ENCODE measurements at places on chromosomes 2 and 18.

GRCh38 chr18:2990956-2991640 is 21.8 kb downstream of the LPIN2 start:
- no peak for DNase-seq

GRCh38 chr2:219274361-219274921 is 4.7 kb upstream of the DNAJB2 start:
- DNase-seq, result no peak

DNA sequence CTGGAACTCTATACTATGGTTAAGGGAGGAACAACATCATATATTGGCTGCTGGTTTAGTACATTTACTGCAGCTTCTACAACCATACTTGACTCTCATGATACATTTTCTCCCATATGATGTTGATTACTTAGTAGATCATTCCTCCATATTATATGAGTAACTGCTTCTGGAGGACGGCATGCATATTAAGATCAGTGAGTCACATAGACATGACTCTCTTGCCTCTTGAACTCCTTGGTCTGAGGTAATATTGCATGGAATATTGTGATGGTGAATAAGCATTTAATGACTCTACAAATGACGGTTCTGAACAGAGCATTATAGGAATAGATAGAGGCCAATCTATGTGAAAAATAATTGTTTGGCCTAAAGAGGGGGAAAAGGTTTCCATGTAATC is 418.8 kb upstream of the SPHKAP start:
- no peak for DNase-seq

- peak; percentile 73 for DNase-seq
Measured at GRCh38 chr2:177338177-177338721, 54.3 kb upstream of the AGPS start.

DNA sequence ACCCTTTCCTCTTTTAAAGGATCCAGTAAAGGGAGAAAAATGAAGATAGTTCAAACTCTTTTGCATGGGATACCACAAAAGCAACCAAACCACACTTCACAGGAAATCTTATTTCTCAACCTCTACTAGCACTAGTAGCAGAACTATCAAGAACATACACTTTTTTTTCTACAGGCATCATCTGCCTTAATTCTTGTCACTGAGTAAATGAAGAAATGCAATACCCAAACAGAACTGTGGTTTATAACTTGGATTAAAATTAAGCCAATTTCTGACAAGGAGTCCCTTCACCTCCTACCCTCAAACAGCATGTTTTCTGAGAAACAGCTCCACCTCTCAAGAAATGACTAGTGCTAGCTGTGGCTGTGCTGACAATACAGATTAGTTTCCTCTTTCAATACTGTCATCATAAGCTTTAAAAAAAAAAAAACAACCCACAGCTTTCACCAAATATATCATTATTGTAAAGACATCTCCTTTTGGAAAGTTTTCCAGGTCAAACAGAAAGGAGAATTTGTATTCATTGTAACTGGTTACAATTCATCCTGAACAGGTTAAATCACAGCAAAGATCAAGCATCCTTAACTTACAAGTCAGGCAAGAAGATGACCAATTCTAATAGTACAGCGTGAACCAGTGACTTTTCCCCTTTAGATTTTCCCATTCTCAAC is 44.4 kb downstream of the PTPN2 start:
- DNase-seq, result no peak

- DNase-seq, result no peak
Measured at GRCh38 chr18:57705011-57705410, 83.4 kb upstream of the NARS1 start.

DNA sequence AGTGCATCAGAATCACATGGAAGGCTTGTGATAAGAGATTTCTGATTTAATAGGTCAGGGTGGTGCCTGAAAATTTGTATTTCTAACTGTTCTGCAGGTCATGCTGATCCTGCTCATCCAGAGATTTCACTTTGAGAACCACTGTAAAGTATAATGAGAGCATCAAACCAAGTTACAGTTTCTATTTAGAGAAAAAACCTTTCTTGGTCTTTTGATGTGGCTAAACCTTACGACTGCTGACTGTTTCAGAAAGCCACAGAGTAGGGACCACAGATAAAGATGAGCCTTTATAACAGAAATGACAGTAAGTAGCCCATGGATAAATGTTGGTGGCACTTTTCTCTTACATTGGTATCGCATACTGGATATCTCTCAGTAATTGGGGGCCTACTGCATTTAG is 109.4 kb upstream of the FANCL start:
- no peak for DNase-seq

DNA sequence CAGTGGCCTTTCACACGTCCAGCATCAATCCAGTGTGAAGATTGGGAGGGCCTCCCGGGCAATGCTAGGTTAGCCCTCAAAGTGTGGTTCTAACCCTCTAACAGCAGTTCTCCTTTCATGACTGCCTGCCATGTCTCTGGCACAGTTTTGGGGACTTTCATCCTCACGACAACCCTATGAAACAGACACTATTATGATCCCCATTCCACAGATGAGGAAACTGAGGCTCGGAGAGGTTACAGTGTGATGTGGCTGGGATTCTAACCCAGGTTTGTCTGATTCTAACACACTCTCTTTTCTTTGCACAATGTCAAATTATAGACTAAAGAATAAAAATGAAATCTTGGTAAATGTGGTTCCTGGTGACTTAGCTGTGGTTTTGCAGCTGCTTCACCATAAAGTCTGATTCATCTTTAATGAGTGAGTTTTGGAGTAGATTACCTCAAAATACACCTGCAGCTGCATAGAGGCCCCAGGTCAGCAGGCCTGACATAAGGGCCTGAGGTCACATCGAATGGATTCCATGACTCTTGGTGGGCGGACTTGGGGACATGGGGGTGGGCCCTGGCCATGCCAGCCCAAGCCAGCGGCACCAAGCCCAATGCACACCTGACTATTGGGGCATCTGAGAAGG is 214.4 kb downstream of the GLI2 start:
- DNase-seq, result no peak

GRCh38 chr18:13580351-13580750 is 146.0 kb downstream of the FAM210A start:
- DNase-seq, result no peak

DNA sequence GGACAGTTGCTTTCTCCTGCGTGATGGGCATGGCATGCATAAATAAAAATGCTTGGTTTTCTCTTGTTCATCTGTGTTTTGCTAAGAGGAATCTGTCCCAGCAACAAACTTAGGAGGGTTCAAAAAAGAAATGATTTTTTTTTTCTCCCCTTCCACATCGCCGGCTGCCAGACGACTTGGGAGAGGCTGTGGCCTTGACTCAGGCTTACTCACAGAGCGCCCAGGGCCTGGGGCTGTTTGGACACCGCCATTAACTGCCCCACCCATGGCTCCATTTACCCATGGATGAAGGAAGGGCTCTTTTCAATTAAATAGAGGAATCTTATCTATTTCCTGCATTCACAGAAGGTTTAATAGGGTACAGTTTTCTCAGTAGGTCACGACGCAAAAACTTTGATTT is 22.3 kb upstream of the SERPINB5 start:
- DNase-seq, result no peak

- no peak for DNase-seq
Measured at GRCh38 chr2:46984642-46985476, 69.3 kb upstream of the MCFD2 start.

DNA sequence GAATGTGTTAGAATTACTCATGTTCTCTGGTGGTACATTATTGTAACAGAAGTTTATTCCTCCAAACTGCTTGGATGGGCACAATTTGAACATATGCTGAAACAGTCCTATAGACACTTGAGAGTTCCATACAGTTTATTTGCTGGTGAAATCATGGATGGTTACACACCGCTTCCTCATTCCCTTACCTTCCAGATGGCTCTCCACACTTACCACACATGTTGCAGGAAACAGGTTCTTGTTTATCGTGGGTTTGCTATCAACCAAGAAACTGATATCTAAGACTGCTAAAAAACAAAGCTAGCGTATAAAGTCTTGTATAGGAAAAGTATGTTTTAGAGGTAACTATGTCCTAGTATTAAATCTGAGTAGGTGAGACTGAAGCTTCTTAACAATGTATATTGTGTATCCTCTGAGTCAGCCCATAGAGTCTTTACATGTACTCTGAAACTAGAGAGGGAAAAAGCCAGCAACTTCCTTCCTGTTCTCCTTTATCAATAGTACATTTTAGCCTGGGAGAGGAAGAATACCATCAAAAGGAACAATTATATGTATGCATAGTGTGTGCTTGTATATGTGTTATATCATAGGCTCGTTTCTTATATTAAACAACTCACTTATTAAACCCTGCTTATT is 313.1 kb downstream of the PLCL1 start:
- no peak for DNase-seq

- no peak for DNase-seq
Measured at GRCh38 chr18:27527856-27528255, 342.7 kb upstream of the CHST9 start.

- DNase-seq, result no peak
Measured at GRCh38 chr2:119428488-119429224, 3.0 kb upstream of the TMEM37 start.

DNA sequence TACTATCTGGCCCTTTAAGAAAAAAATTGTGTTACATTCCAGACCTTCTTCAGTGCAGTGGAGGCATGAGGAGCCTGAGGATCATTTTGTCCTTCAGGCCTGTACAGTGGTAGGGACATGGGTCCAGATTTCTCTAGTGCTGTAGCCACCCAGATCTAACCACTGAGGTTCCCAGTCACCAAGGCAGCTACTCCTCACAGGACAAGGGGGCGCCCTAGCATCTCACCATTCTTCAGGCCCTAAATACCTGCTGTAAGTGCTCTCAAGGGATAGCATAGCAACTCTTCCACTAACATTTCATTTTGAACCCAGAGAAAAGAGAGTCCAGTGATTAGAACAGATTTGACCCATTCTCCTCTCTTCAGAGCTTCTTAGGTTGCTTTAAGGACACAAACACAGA is 1533.0 kb downstream of the LRP1B start:
- no peak for DNase-seq

- no peak for DNase-seq
Measured at GRCh38 chr2:228657807-228658402, 476.4 kb upstream of the SPHKAP start.

GRCh38 chr2:145743011-145743410 is 1223.1 kb upstream of the ZEB2 start:
- DNase-seq, result no peak

GRCh38 chr2:86221066-86221684 is 21.9 kb downstream of the MRPL35 start:
- DNase-seq, result no peak

DNA sequence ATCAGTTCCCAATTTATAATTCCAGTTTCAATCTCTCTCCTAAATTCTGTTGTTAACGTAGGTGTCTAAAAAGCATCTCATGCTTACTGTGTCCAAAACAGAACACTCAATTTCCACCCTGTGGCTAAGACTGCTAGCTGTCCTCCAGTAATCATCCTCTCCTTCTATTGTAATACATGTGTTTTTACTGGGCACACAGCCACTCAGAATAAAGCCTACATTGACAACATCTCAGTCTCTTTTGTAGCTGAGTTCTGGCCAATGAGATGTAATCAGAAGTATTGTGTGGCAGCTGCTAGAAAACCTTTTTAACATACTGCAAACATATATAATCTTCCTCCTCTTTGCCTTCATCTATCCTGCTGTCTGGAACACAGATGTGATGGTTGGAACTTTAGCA is 29.4 kb upstream of the TSPYL6 start:
- DNase-seq, result no peak

GRCh38 chr2:17667898-17668297 is 85.7 kb downstream of the SMC6 start:
- no peak for DNase-seq

DNA sequence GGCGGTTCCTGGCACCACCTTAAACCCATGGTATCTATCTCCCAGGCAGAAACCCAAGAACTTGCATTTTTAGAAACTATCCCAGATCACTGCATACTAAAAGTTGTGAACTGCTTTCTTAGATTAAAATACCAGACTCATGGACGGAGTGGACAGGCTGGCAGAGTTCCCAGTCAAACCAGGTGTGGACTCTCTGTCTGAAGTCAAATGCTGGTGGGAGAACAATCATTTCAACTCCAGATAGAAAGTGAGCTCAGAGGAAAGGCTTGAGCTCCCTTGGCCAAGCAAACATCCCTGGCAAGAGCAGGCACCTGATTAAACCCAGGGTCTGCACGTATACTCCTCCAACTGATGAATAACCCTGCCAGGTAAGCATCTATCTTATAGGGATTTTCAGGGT is 19.5 kb downstream of the NXPH2 start:
- DNase-seq, result no peak

DNA sequence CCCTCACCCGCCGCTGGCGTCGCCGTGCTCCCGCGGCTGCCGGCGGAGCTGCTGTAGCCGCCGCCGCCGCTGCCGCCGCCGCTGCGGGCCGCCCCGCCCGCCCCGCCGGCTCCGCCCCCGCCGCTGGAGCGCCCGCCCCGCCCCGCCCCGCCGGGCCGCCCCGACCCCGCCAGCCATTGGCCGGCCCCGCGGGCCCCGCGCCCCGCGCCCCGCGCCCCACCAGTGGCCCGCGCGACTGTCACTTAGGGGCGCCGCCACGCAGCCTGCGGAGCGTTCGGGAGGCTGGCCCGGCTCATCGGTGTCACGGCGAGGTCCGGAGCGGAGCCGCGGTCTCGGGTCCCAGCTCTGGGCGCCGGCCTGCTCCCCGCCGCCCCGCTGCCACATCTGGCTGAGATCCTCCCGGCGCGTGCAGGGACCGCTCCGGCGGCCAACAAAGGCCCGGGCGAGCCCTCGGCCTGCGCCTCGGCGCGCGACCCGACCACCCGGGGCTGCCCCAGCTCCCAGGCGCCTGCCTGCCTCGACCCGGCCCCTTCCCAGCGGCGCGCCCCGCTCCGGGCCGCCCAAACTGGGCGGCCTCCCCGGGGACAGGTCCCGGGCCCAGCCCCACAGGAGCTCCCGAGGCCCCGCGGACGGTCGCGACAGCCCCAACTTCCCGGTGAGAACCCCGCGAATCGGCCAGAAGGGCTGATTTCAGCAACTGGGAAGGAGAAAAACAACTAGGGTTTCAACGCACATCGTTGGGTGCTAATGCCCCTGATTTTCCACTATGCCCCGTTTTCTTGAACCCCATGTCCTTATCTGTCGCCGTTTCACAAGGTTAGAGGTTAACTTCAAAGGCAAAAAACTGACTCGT is at the start of gene MGAT4A:
Gene MGAT4A, minus strand, starts transcription at position 92 of the 853 bp plus-strand sequence. CDS start 4,800 bp downstream, outside the sequence.
- no peak for DNase-seq

GRCh38 chr2:96546797-96547196 is 10.2 kb downstream of the ARID5A start:
- DNase-seq, result no peak

DNA sequence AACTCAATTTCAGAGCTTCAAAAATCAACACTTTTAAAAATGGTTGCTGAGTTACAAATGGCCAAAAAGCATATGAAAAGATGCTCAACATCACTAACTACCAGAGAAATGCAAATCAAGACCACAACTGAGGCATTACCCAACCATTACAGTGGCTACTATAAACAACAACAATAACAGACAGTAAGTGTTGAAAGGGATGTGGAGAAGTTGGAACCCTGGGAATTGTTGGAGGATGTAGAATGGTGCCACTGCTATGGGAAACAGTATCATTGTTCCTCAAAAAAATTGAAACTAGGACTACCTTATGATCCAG is 173.3 kb upstream of the SPRED2 start:
- DNase-seq, result no peak

Measured in NCI-H510A (cell line).